ENCODE measurements at places on chromosomes 7 and 10.

DNA sequence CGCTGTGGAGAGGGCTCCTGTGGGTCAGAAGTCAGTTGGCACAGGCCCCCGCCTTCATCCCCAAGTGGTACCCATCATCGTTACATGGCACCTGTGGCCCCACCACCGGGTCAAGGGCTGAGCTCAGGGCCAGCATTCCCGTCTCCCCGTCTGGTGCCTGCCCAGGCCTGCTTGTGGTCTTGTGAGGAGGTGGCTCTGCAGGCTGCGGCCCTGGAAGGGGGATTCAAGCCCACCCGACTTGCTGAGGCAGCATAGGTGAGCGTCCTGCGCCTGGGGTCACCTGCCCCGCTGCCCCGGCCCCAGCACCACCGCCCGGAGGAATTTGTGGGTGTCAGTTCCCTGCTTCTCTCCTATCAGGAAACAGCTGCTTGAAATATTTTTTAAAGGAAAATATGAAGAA, 53.0 kb upstream of the EN2 start:
- DNase-seq = no peak

DNA sequence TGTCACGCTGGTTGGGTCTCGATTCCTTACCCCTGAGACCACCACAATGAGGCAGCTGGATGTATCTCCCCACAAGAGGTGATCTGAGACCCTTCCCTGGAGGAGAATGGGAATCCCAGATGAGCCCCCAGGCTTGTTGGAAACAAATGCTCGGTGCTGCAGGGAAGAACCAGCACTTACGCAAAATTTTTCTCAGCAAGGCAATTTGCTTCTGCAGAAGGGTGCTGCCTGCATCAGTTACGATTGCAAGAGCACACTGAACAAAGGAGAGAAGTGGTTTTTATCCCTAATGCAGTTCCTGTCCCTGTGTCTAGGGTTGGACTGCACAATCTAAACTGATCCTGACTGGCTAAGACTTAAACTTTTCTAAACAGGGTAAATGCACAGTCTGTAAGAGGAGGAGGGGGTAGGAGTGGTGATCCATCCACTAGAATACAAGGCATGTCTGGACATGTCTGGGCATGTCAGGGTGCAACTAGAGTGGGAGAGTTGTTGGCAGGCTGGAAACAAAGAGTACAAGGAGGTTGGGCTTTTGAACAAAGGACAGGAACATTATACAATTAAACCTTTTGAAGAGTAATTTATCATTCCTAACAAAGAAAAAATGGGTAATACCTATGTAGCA, 114.9 kb upstream of the FAM3C start:
- DNase-seq = no peak

- DNase-seq = no peak
Measured at GRCh38 chr7:138756591-138757242, 41.1 kb upstream of the TMEM213 start.

- DNase-seq = no peak
Measured at GRCh38 chr7:77702513-77702912, 6.3 kb downstream of the RSBN1L start.

- no peak for DNase-seq
Measured at GRCh38 chr7:20777377-20778062, 9.2 kb downstream of the SP8 start.

GRCh38 chr7:114539575-114539974, 125.0 kb downstream of the FOXP2 start:
- DNase-seq = no peak

GRCh38 chr10:32981760-32982159, 23.7 kb upstream of the ITGB1 start:
- no peak for DNase-seq

DNA sequence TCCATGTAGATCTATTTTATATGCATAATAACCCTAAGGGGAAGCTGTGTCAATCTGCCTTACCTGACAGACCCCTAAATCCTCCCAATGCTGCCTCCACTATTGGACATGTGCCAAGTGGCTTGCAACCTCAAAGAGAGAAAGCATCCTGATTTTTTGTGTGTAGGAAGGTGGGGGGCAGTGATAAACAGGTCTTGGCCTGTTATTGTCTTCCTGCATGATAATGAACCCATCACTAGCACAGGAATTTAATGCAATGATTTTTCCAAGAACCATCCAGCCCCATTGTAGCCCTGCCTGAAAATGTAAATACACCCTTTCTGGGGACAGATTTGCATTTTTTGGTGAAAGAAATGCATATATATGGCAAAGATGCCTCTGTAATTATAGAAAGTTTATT, 850.2 kb downstream of the LRMDA start:
- DNase-seq = no peak

- no peak for DNase-seq
Measured at GRCh38 chr10:49393301-49393700, 2.6 kb downstream of the DRGX start.

DNA sequence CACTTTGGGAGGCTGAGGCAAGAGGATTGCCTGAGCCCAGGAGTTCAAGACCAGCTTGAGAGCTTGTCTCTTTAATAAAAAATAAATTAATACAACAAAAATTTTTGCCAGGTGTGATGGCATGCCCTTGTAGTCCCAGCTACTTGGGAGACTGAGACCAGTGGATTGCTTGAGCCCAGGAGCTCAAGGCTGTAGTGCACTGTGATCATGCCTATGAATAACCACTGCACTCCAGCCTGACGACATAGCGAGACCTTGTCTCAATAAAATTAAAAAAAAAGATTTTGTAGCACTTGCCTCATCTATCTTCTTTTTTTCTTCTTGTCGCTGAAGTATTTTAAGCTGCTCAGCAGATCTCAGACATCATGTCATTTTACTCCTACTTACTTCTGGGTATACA, 26.3 kb downstream of the CREM start:
- no peak for DNase-seq

GRCh38 chr10:99965700-99966099, 44.0 kb downstream of the DNMBP start:
- DNase-seq = no peak

DNA sequence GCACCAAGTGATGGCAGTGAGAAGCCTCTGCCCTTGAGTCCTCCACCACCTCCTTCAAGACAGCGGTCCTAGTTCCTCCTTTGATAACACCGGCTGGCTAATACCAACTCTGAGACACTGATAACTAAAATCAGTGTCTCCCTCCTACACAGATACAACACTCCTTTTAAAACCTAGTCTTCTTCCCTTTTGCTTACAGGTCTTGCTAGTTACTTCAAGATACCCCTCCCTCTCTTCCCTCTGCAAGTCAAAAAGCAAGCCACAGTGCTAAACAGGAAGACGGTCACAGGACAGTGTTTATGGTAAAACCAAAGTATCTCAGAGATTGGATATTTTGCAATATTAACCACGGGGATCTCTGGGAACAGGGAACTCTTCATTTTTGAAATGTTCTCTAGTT, 4.6 kb downstream of the AKR1B1 start:
- no peak for DNase-seq

GRCh38 chr10:34408956-34409355, 406.1 kb downstream of the PARD3 start:
- no peak for DNase-seq
